Uterus (tissue), 4 donors: ENCODE measurements at places on chromosomes 4 and X. TPM values are rescaled to one million over a fixed set of nuclear protein-coding genes. Genes with fewer than 3 reads are reported as not detected.
A peak's percentile ranks its signal among the peaks of the same experiment; 100 is the strongest.

DNA sequence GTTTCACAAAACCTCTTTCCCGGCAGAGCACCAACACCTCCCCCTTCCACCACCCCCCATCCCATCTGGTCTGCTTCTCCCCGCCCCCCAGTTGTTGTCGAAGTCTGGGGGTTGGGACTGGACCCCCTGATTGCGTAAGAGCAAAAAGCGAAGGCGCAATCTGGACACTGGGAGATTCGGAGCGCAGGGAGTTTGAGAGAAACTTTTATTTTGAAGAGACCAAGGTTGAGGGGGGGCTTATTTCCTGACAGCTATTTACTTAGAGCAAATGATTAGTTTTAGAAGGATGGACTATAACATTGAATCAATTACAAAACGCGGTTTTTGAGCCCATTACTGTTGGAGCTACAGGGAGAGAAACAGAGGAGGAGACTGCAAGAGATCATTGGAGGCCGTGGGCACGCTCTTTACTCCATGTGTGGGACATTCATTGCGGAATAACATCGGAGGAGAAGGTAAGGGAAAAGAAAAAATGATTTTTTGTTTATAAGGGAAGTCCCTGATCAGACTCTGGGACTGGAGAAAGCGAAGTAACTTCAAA, at the start of gene PDGFRA:
PDGFRA (plus strand) TSS at position 333 of the 541 bp plus-strand sequence. CDS start 29,476 bp downstream, outside the sequence.
- peak within 1 kb of the TSS; percentile 59 for H3K4me3 ChIP-seq
- peaks cover 53% of the 10 kb centered on the region for H3K27me3 ChIP-seq
- H3K4me1 ChIP-seq = peaks cover 27% of the 10 kb centered on the region
- DNase-seq = peak; percentile 85
- peak within 1 kb of the TSS; percentile 86 for H3K27ac ChIP-seq

DNA sequence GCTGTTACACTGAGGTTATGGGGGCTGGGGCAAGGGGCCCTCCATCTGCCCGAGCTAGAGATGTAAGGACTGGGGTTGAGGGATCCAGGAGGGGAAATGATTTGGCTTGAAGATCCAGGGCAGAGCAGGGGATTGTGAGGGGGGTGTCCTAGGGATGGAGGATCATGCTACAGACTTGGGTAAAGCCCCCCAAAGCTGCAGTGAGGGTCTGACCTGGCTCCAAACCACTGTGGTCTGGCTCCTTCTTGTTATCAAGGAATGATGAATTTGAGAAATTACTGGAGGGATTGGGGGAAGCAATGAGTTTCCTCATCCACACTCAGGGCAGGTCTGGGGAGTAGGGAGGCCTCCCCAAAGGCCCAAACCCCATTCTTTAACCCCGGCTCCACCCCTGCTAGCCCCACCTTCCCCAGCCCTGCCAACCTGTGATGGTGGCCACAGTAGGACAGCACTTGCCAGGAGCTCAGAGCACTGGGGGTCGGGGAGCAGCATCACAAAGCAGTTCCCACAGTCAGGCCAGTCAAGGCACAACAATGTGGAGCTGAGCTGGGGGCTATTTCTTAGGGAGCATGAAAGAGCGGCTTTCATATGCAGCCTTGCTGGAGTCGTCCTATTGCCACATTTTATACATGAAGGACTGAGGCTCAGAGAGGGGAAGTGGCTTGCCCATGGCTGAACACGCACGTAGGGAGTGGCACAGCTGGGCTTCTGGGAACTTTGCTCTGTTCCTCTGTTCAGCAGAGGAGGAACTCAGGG, 165.5 kb downstream of the EFNB1 start:
- no peaks in the 10 kb centered on the region for H3K36me3 ChIP-seq
- H3K4me3 ChIP-seq = no peak overlapping the region
- H3K27ac ChIP-seq = no peak overlapping the region
- no peaks in the 10 kb centered on the region for H3K4me1 ChIP-seq
- no peak for DNase-seq

- peaks cover 10% of the 10 kb centered on the region for H3K4me1 ChIP-seq
- H3K27ac ChIP-seq = peak overlapping the region; percentile 86
- no peaks in the 10 kb centered on the region for H3K27me3 ChIP-seq
- no peaks in the 10 kb centered on the region for H3K36me3 ChIP-seq
Observed at GRCh38 chr4:25031077-25031621, 403 bp upstream of the LGI2 start.

DNA sequence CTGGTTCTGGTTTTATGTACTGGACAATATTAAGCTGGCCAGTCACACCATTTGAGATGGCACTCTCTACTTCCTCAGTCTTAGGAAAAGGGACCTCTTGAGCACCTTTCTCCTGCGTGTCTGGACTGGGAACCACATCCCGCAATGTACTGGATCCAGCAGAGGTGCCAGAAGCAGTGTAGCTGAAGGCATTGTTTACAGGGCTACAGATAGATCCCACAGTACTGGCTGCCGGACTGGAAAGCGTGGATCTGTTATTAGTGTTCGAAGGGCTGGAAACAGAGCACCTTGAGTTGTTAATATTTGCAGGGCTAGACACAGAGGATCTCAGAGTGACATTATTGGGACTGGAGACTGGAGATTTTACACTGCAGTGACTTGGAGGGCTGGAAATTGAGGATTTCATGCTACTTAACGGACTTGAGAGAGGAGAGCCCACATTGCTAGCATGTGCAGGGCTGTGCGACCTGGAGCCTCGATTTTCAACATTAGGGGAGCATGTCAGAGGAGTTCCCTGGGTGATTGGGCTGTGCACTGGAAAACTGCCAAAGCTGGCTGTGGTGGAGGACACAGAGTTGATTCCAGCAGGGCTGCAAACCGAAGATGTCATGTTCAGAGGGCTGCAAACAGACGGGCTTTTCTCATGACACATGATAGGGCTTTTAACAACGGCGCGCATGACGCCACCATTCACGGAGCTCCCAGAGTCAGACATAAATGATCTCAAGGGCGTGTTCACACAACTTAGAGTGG, 6.4 kb downstream of the NR3C2 start:
- no peaks in the 10 kb centered on the region for H3K27me3 ChIP-seq
- no peak overlapping the region for H3K27ac ChIP-seq
- DNase-seq = no peak
- H3K4me1 ChIP-seq = no peaks in the 10 kb centered on the region

GRCh38 chrX:122046226-122046625, 998.8 kb downstream of the GLUD2 start:
- no peaks in the 10 kb centered on the region for H3K27me3 ChIP-seq
- no peaks in the 10 kb centered on the region for H3K36me3 ChIP-seq
- no peak overlapping the region for H3K27ac ChIP-seq
- H3K4me3 ChIP-seq = no peak overlapping the region
- no peaks in the 10 kb centered on the region for H3K4me1 ChIP-seq

- H3K4me3 ChIP-seq = peak overlapping the region; percentile 61
- peak overlapping the region; percentile 92 for H3K27ac ChIP-seq
- H3K36me3 ChIP-seq = no peaks in the 10 kb centered on the region
- no peaks in the 10 kb centered on the region for H3K27me3 ChIP-seq
- DNase-seq = peak; percentile 27
Observed at GRCh38 chrX:150363561-150364346, 637 bp downstream of the MAMLD1 start.

DNA sequence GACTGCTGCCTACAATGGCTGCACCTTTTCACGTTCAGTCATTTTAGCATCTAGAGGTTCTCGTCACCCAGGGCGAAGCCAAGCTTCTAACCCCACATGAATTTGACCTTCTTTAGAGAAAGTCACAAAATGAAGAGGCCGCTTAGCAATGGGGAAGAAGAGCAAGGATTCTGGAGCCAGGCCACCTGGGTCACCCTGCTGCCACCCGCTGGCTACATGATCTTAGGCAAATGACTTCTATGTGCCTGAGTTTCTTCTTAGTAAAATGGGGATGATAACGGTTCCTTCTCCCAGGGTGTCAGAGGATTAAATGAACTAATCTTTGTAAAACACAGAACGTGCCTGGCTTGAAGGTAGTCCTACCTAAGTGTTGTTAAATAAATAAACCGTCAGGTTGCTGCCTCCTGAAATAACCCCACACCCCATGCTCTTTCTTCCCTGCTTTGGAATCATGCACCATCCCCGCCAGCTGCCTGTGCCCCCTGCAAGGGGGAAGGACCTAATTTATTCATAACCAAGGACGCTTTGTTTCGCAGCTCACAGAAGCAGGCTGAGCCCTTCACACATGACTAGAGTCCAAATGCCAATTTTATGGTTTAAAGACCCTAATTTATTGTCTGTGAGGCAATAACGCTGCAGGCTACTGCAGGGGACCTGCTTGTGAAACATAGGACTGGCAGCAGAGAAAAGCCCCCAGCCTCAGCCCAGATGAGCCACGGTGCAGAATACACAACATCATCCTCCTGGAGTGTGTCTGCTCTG, 28.6 kb upstream of the NSG1 start:
- no peaks in the 10 kb centered on the region for H3K4me1 ChIP-seq
- H3K4me3 ChIP-seq = no peak overlapping the region
- H3K27me3 ChIP-seq = no peaks in the 10 kb centered on the region
- H3K36me3 ChIP-seq = no peaks in the 10 kb centered on the region
- DNase-seq = no peak

DNA sequence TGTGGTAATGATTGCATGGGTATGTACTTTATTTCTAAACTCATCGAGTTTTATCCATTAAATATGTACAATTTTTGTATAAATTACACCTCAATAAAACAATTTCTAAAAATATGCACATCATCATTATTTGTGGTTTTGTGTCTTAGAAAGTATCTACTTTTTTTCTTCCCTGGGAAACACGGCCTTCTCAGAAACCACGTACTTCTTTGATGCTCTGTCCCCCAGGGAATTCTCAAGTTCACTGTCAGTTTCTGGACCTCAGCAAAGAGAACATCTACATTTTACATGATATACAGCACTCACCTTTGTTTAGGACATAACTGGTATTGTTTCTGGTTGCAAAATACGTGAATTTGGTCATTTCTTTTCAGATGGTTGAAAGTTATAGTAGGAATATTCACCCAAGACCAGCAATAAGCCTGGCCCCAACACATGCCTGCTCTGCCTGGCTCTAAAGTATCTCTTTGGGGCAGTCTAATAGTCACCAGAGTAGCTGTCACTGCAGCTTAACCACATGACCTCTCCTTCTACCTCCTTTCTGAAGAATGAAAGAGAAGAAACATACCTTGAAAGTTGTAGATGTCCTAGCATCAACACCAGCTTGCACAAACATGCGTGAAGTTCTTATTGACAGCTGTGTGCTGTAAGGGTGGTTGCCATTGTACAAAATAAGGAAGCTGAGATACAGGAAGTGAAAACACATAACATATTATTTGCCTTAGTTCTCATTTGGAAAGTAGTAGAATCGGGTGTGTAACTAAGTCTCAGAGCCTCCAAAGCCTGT, 48.4 kb upstream of the SPANXN4 start:
- H3K27ac ChIP-seq = no peak overlapping the region
- no peak overlapping the region for H3K4me3 ChIP-seq
- no peak for DNase-seq

BEX2 gene
- total RNA-seq = not detected

TXK gene
- total RNA-seq = 1.3 TPM
